CD4-positive, alpha-beta T cell treated with Interleukin-12 subunit alpha and Interleukin-12 subunit beta, for 1 hour (primary cell): ENCODE measurements at places on chromosomes 16 and 17.
A peak's percentile ranks its signal among the peaks of the same experiment; 100 is the strongest.

DNA sequence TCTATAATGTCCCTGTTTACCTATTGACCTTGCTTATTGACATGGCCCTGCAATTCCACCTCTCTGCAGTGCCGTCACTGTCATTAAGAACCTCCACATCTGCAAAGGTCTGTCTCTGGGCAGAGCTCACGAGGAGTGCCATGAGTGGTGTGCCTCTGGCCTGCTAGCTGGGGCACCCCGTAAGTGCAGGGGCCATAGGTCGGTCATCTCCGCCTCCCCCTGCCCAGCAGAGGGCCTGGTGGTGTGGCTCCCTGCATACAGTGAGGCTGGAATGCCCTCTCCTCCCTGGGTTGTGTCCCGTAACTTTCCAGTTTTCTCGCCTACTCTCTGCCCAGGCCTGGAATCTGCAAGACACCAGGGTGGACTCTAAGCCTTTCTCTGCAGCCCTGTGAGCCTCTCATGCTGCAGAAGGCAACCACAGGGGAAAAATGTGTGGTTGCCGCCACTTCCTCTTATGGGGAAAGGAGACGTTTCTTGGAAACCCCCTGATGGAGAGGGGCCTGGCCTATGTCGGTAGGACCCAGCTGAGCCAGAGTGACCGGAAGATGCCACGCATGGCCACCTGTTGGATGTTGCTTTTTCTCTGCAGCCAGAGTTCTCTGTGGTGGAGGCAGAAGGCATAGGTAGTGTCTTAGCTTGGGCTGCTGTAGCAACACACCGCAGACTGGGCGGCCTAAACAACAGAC lies 2.7 kb upstream of the SNX20 start:
- DNase-seq = peak; percentile 72

DNA sequence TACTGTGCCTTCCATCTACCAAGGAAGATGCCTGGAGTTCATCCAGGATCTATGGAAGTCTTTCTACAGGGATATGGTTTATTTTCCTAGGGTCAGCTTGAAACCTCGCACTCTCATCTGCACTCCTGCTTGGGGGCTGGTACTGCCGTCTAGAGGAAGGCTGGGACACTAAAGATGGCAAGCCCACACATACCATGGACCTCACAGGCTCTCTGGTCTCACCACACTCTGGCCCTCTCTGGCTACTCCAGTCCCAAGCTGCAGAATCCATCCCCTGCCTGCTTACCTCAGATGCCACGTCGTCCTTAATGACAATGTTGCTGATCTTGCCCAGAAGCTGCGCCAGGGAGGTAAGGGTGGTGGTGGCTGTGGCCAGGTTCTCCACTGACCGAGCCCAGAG lies 2.1 kb upstream of the UNC119 start:
- DNase-seq = no peak

DNA sequence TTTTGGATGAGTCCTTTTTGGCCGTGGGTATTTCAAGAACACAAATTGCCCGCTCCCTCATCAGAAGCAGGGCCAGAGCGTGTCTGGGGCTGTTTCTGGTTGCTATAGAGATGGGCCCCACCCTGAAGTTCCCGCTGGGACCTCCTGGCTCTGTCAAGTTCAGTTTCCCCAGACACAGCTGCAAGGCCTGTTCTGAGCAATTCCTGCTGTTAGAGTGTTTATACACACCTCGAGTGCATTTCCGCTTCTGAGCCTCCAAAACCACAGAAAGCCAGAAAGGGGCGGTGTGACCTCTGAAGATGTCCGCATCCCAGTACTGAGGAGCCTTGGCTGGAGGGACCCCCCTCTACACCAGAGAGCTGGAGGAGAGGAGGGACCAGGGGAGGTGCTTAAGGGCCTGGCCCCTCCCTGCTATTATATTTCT lies 9.3 kb upstream of the WBP2 start:
- peak; percentile 65 for DNase-seq

DNA sequence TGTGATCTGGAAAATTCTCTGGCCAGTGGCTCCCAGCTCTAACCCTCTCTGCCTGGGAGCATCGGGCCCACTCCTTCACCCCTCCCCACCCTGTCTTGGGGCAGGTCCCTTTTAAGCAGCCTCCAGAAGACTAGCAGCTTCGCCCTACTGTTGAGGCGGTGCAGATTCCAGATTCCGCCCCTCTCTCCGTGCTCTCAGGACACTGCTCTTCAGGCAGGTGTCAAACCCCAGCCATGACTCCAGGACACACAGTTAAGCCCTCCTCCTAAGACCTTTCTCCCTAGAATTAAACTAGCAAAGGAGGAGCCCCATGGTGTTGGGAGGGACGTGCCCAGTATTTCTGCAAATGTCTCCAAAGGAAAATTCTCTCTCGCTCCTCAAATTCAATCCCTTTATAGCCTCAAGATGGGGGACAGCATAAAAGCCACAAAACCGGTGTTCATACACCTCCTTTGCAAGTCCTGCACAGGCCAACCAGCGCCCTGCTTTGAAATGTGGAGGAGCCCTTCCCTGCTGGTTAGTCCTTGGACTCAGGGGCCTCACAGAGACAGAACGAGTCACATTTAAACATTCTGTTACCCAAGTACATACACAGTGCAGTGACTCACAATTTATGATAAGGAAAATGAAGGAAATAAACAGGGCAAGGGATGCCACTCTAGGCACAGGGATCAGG lies 7.2 kb downstream of the LPO start:
- DNase-seq = no peak

- DNase-seq = no peak
Measured at GRCh38 chr16:11403920-11404319, 58.7 kb downstream of the RMI2 start.

DNA sequence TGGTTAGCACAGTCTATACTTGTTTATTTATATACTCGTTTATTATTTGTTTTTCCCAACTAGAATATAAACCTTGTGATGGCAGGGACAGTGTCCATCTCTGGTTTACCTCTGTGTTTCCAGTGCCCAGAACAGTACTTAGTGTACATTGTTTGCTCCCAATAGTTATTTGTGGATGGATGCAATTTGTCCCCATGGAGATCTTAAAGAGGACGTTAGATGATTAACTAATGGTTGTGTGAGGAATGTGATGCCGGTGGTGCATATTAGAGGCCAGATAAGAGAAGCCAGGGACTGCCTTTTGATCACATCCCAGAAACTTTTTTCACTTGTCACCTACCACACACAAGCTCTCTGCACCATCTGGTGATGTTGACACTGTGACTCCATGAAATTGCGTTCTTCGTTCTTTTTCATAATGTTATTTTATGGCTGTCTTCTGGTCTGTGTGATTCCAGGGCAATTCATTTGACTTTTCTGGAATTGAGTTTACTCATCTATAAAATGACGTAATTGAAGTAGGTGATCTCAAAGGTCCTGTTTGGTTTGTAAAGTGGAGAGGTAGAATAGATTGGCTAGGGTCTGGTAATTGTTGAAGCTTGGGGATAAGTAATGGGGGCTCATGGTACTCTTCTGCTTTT lies 1.2 kb downstream of the COX10 start:
- DNase-seq = no peak

GRCh38 chr16:46828292-46828691 lies 2.7 kb downstream of the C16orf87 start:
- no peak for DNase-seq

DNA sequence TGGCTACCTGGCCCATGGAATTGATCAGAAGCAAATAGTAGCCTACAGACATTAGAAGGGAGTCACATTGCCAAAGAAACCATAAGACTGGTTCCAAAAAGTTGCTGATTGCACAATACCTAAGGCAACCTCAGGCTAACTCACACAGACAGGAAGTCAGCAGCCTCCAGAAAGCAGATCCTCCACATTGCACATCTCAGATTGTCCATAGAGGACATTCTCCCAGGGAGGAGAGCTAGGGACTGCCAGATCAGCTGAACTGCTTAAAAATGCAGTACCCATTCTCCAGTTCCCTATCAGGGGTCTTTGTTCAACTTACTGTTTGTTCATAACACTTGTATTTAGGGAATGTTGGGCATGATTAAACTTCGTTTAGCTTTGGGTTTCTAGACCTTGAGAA lies 4.2 kb downstream of the CCL3 start:
- peak; percentile 31 for DNase-seq

GRCh38 chr16:75462806-75463205 lies 1.7 kb downstream of the TMEM170A start:
- DNase-seq = peak; percentile 48

GRCh38 chr17:76014100-76014924 lies 12.8 kb downstream of the EVPL start:
- DNase-seq = peak; percentile 81

- DNase-seq = no peak
Measured at GRCh38 chr17:30210366-30210765, 25.1 kb downstream of the SLC6A4 start.

DNA sequence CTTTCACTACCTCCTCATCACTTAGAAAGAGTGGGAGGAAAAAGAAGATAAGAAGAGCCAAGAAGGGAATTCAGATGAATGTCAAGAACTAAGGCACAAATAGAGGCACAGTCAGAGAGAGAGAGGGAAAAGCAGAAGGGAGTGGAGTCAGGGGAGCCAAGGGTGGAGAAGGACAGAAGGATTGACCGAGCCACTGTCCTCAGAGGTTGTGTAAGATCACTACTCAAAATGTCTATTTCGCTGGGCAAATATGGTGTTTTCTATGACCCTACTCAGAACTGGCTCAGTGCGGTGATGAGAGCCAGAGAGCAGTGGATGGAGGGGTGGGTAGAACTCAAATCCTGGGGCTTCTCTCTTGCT lies 139.2 kb upstream of the HS3ST2 start:
- no peak for DNase-seq

- DNase-seq = peak; percentile 43
Measured at GRCh38 chr17:13002761-13003453, 14.9 kb downstream of the ELAC2 start.

GRCh38 chr16:60459463-60459862 lies 1576.8 kb downstream of the CDH8 start:
- no peak for DNase-seq

- DNase-seq = peak; percentile 90
Measured at GRCh38 chr16:28291651-28292626, at the start of gene SBK1. Gene SBK1 (plus strand): TSS chr16:28292525. CDS start chr16:28317392, 24,867 bp downstream.

DNA sequence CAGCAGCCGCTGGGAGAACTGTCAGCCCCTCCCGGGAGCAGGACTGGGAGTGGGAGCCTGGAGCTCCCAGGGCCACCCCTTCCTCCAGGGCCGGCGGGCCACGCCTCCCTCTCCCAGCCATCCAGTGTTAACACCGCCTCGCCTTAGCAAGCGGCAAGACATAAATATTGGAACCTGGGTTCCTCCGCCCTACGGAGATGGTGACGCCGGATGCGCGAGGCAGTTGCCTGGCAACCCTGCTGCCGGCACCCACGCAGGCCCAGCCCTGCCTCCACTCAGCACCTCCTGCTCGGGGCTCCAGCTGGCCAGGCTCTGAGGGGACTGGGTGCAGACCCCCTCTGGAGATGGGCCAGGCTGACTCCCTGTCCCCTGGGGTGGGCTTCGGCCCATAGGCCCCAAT lies 27.4 kb upstream of the CACNA1H start:
- peak; percentile 5 for DNase-seq

GRCh38 chr17:75109046-75109406 lies 743 bp upstream of the ARMC7 start:
- DNase-seq = no peak

DNA sequence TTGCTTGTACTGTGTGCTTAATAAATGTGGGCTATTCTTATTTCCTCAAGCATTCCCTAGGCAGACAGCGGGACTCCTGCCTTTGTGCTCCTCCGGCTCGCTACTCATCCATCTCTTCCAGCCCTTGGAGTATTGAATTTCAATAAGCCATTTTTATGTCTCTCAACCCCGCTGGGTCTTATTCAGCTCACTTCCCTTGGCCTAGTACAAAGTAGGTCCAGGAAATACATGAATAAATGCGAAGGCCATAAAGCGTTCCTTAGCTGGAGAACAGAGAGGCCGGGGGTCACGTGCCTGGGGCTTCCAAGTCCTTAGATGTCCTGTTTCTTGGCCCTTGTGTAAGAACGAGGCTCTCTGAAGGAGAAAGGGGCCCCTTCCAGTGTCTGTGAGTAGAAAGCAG lies 236.7 kb upstream of the ASIC2 start:
- DNase-seq = no peak

- DNase-seq = no peak
Measured at GRCh38 chr17:19554393-19554792, 20.7 kb downstream of the SLC47A1 start.

- DNase-seq = no peak
Measured at GRCh38 chr17:73791631-73792030, 147.4 kb upstream of the SDK2 start.

GRCh38 chr17:80070375-80071115 lies 30.8 kb upstream of the GAA start:
- DNase-seq = no peak

DNA sequence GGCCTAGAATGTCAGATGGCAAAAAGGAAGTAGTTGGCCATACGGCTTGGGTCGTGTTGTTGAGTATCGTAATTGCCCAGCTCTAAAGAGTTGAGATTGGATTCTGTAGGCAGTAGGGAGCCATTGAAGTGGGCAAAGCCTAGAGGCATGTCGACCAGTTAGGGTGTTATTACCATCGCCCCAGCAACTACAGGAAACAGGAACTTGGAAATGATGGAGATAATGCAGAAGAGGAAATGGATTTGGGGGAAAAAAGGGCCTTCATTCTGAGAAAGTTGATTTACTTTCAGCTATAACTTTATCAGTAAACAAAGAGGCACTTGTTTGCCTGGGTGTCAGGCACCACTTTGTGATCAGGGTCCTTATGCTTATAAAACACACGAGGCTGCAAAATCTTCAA lies 52.6 kb downstream of the COX10 start:
- DNase-seq = no peak

- no peak for DNase-seq
Measured at GRCh38 chr16:56347166-56347565, 78.2 kb downstream of the AMFR start.

DNA sequence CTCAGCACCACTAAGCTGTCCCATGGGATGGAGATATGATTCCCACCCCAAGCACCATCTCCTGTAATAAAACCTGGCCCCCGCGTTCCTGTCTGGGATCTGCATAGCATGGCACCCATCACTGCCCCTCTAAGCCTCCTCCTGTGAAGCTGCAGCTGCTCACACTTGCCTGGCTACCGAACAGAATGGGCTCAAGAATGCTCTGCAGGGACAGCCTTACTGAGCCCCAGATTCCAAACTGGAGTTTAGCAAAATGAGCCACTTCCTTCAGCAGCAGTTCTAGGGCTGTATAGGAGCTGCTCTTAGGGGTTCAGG lies 256.1 kb downstream of the CPPED1 start:
- DNase-seq = no peak
